GM23338 (cell line): ENCODE measurements at places on chromosomes 7 and 10.

GRCh38 chr7:114650491-114650890 lies 235.9 kb downstream of the FOXP2 start:
- DNase-seq = peak; percentile 52

GRCh38 chr7:95865716-95866371 lies 93.5 kb downstream of the DYNC1I1 start:
- peak; percentile 58 for DNase-seq

DNA sequence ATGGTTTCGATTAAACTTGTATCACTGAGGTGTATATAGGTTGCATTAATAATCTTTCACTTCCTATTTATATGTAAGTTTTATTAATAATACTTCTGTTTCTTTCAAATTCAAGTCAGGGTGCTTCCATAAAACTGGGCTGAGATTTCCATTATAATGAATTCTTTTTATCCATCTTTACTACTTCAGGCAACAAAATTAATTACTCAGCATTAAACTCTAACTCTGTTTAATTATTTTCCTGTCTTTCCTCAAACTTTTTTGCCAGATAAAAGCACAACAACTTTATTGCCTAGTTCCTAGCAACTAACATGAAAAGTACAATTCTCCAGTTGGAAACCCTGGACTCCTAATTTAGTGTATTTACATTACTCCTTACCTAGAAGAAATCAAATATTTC lies 3.0 kb upstream of the MINDY3 start:
- DNase-seq = no peak

GRCh38 chr10:81957976-81958375 lies 83.0 kb downstream of the NRG3 start:
- no peak for DNase-seq

- DNase-seq = no peak
These were observed 119.5 kb downstream of the BAMBI start for GRCh38 chr10:28796606-28797512.

DNA sequence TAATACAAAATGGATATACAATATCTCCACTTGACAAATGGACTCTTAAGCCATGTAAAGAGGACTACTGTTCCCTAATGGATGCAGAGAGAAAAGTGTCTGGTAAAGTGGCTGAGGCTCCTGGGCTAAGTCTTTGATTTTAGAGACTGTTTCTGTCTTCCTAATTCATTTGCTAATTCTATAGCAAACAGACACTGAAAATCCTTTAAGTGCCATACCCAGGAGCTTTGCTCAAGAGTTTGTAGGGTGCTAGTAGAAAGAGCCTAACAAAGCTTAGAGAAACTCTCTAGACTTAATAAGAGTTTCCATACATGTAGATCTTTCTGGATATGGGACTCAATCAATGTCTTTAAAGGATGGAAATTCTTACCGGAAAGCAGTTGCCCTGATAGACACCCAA lies 16.7 kb downstream of the CEP55 start:
- no peak for DNase-seq

GRCh38 chr7:69335331-69335730 lies 262.9 kb upstream of the AUTS2 start:
- DNase-seq = peak; percentile 7

DNA sequence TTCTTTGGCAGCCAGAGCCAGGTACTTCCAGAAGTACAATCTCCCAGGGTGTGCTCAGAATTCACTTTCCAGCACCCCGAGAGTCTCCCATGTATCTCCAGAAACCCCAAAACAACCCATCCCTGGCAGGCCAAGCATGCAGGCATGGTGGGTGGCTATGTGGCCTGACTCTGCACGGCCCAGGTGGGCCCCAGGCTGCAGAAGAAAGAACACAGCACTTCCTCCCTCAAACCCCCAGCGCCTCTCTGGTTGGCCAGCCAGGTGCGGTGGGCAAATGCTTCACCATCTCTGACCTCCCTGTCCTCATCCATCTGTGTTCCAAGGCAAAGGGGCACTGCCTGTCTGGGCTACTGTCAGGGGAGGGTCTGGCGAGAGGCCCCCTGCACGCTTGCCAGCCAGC lies 100.3 kb downstream of the MKI67 start:
- DNase-seq = no peak

- no peak for DNase-seq
These were observed 131.3 kb upstream of the NRP1 start for GRCh38 chr10:33465747-33466146.

DNA sequence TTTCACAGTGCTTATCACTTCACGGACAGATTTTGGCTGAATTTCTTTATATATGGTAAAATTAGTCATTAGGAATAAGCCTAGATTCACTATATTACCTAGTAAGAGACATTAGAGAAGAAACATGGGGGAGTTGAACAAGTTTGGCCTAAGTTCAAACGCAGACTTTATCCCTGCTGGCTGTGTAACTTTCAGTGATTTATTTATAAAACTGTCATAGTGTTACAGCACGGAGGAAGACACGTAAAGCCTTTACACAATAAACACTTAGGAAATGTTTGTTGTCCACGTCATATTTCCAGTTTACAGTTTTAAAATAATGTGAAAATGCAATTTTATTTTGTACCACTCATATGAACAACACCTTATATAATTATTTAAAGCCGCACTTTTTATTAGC lies 661.5 kb downstream of the MAGI2 start:
- no peak for DNase-seq

- DNase-seq = no peak
These were observed 352.4 kb downstream of the GALNT17 start for GRCh38 chr7:71484380-71484779.

GRCh38 chr10:119104654-119105015 lies 722 bp downstream of the DENND10 start:
- DNase-seq = peak; percentile 41

DNA sequence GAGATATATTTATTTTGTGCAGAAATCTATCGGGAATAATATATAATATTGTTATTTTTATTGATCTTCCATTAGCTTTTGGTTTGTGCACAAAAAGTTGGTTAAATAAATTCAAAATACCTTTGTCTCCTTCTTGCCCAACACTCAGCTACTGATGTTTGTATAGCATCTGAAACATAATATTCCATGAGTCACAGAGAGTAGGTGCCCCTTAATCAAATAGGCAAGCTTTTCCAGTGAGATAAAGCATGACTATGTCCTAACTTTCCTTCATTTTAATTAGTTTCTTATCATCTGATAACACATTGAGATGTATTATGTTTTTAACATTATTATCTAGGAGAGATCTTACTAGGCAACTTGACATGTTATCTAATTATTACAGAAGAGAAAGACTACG lies 432.2 kb downstream of the KIF20B start:
- no peak for DNase-seq

GRCh38 chr7:84546403-84546802 lies 351.8 kb upstream of the SEMA3A start:
- peak; percentile 8 for DNase-seq

DNA sequence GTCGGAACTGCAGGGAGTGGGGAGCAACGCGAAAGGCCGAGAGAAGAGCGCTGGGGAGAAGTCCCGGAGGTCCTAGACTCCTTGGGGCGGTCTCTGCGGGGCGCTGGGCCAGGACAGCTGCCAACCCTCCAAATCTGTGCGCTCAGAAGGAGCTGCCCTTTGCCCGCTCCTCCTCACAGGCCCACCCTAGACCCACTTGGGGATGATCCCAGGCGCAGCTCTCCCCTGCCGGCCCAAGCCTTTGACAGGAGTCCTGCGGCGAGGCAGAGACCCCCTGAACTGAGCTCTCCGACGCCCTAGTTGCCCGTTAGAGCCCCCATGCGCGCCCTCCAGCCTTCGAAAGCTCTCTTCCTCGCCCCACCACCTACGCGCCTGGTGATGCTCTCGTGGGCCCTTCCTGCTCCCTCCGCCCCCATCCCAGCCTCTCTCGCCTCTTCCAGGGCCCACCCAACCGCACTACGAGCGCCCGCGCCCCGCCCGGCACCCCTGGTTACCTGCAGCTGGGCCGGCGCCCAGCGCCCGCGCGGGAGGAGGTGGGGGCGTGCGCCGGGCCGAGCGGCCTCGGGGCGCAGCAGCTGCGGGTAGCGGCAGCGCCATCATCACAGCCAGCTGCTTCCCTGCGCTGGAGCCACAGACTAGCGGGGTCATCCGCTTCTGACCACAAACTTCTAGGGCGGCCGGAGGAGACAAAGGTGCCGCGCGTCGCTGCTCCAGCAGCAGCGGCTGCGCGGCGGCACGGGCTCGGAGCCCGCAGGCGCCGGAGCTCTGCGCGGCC lies 353.4 kb downstream of the DNAJB6 start:
- no peak for DNase-seq

GRCh38 chr7:118259115-118259514 lies 34.6 kb downstream of the ANKRD7 start:
- DNase-seq = no peak

GRCh38 chr7:23075571-23075970 lies 30.0 kb upstream of the KLHL7 start:
- DNase-seq = no peak

GRCh38 chr10:70756700-70757360 lies 28.3 kb downstream of the TBATA start:
- no peak for DNase-seq

- no peak for DNase-seq
These were observed 93.2 kb upstream of the KIF5B start for GRCh38 chr10:32149252-32149955.

GRCh38 chr10:17200001-17200911 lies 1.2 kb downstream of the TRDMT1 start:
- no peak for DNase-seq
